ENCODE measurements at places on chromosomes 2 and 18. TPM values are rescaled to one million over a fixed set of nuclear protein-coding genes. Genes with fewer than 3 reads are reported as not detected.

MYO5B gene
- 0.89 TPM for total RNA-seq

CDH7 gene
- total RNA-seq = not detected

ZSCAN30 gene
- total RNA-seq = 9.5 TPM

LTBP1 gene
- total RNA-seq = 90.4 TPM

ACTR2 gene
- total RNA-seq = 108 TPM

LRP1B gene
- not detected for total RNA-seq

MC5R gene
- not detected for total RNA-seq

VWC2L gene
- total RNA-seq = not detected

ATG9A gene
- total RNA-seq = 79.4 TPM

IL36RN gene
- not detected for total RNA-seq

STAT4 gene
- 0.76 TPM for total RNA-seq
